ENCODE measurements at places on chromosomes 16 and 17.

DNA sequence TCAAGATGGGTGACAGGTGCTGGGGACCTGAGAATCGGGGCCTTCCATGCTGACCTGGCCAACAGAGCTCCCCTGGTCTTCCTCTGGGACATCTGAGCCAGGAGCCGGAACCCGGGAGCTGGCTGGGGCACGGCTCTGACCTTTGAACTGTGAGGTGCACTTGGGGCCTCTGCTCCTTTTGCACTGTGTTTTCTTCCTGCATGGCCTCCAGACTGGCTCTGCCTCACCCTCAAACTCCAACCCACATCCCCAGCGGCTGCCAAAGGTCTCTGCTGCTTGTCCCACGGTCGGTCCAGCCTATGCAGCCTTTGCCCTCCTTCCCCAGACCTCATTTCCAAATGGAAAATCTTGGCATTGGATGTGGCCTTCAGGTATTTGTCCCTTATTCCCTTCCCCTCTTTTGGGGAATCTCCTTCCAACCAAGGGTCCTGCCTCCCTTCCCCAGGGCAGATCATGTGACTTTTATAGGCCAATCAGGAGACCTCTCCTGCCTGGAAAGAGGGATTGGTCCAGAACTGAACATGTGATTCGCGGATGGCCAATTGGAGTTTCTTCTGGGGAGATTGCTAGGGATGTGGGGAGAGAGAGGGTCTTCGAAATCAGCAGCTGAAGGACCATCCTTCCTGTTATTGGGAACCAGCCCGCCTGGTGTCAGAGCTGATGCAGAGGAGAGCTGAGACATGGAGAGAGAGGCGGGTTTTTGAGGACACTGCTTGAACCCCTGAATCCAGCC lies 117.9 kb downstream of the CYLD start:
- no peak for DNase-seq

DNA sequence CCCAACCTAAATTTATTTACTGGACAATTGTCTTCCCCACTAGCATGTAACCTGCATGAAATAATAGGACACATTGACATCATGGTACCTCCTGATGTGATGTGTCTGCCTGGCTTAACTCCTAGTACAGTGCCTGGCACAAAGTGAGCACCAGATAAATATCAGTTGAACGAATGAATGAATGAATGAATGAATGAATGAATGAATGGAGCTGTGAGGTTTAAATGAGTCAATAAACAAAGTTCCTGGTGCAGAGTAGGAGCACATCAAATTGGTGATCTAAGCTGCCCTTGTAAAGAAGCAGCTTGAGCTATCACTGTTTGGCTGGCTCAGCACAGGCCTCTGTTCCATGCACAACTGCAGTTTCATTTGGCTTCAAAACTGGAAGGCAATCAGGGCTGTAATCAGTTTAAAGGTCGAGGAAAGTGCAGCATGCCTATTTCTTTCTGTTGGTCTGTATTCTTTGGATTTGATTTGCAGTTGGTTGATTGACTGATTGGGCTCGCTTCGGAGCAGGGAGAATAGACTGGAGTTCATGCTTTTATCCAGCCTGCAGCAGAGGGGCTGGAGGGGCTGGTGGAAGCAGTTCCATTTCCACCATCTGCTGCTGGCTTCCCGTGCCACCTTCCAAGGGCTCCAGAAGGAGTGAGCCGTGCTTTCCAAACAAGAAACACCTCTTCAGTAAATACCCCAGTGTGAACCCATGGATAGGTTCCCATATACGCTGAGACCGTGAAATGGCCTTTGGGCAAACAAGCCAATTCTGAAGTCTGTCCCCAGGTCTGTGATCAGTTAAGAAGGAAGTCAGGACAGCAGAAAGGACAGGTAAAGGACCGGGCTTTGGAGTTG lies 54.6 kb downstream of the GPRC5B start:
- no peak for DNase-seq

DNA sequence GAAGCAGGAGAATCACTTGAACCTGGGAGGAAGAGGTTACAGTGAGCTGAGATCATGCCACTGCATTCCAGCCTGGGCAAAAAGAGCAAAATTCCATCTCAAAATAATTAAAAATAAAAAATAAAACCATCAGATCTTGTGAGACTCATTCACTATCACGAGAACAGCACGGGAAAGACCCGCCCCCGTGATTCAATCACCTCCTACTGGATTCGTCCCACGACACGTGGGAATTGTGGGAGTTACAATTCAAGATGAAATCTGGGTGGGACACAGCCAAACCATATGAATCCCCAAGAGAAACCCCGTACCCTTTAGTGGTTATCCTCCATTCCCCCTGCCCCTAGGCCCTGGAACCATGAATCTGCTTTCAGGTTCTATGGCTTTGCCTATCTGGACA lies 15.4 kb upstream of the MGAT5B start:
- no peak for DNase-seq

DNA sequence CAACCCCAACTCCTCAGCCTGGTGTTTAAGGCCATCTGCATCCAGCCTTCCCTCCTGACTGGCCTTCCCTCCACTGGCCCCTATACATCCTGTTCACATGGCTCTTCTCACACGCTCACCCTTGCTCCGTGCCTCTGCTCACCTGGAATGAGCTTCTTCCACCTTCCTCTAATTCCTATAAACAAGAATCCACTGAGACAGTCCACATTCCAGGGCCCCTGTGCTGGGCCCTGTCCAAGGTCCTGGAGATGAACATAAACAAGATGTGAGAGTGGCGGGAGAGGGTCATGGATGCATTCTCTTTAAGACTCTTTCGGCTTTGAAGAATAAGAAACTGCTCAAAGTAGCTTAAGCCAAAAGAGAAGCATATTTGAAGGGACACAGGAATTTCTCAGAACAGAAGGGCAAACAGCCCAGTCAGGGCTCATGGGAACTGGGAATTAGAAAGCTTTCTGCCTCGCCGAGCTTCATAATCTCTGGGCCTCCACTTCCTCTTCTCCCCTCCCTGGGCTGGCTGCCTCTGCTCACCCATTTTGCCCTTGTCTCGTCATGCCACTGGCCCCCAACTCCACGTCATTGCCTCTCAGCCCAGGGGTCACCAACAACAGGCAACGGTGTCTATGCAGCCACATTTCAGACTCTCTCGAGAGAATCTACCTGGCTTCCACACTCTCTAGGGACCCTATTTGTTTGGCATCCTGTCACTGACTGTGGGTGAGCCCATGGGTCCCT lies 13.5 kb downstream of the SPPL2C start:
- DNase-seq: no peak

- no peak for DNase-seq
Measured at GRCh38 chr17:63766754-63767153, 6.6 kb downstream of the CCDC47 start.

DNA sequence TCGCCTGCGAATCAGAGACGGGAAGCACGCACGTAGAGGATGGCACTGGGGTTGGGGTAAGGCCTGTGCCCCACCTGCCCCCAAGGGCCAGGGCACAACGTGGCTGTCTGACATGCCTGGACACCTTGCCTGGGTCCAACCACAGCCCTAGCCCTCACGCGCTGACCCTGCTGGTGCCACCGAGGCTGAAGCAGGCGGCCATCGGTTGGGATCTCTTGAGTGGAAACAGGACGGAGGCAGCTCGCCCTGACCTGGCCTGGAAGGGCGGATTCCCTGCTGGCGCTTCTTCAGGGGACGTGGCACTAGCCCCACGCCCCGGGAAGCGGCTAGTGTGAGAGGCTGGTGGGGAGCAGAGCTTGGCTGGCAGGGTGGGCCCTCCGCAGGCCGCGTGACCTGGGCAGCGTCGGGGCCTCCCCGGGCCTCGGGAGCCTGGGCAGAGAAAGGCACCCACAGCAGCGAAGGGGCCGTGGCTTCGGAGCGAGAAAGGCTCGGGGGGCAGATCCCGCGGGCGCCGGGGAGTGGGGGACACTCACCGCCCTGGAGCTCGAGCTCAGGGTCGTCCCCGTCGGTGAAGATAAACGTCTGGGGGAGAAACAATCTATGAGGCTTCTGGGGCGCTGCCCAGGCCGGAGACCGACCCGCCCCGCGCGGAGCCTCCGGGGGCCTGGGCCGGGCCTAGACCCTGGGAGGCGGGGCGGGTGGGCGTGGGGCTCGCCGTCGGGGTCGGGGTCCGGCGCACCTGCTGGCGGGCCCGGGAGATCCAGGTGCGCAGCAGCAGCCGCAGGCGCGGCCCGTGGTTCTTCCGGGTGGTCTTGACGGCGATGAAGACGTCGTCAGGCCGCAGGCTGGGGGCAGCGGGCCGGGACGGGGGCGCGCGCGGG lies 610 bp downstream of the RFNG start:
- no peak for DNase-seq

GRCh38 chr17:57114085-57114673 lies 29.1 kb downstream of the AKAP1 start:
- peak; percentile 32 for DNase-seq

- DNase-seq: no peak
Measured at GRCh38 chr17:34892461-34893249, 68.6 kb downstream of the CCT6B start.

- DNase-seq: no peak
Measured at GRCh38 chr16:49659356-49659755, 196.6 kb downstream of the ZNF423 start.

DNA sequence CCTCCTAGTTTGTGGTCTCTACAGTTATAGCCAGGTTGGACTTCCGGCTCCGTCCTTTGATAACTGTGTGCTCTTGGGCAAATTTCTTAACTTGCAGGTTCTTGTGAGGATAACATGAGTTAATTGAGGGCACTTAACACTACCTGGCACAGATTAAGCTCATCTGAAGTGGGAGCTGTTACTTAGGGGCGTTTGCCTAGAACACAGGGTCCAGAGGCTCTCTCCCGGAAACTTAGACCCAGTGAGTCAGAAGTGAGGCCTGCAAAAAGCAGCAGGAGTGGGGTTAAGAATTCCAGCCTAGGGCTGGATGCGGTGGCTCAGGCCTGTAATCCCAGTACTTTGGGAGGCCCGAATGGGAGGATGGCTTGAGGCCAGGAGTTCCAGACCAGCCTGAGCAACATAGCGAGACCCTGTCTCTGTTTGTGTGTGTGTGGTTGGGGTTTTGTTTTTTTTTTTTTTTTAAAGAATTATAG lies 1.4 kb downstream of the MVP start:
- no peak for DNase-seq

DNA sequence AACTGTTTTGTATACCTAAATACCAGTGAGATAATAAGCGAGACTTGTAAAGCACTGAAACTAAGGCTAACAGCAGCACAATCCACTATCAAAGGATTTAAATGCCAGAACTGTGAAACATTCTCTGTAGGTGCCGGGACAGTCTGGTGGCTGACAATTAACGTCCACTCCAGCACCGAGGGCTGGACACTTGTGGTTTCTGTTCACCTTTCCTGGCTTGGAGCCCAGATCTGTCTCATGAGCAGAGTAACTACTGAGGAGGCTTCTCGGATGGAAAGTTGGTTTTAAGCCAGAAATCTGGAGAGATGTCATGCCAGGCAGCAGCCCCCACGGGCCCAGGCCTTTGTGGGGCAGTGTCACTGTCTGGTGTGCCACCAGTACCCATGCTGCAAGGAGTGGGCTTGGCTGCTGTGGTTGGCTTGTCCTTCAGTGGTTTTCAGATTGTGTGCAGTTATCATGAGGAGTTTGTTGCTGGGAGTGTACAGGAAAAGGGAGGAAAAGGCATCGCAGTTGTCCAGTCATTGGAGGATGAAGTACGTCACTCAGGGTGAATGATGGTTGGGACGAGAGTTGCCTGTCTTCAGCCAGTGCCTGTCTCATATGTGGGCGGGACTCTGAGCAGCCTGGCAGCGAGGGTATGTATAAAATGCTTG lies 35.5 kb downstream of the UBN1 start:
- no peak for DNase-seq

GRCh38 chr16:2532494-2533141 lies 1.4 kb upstream of the CEMP1 start:
- no peak for DNase-seq

DNA sequence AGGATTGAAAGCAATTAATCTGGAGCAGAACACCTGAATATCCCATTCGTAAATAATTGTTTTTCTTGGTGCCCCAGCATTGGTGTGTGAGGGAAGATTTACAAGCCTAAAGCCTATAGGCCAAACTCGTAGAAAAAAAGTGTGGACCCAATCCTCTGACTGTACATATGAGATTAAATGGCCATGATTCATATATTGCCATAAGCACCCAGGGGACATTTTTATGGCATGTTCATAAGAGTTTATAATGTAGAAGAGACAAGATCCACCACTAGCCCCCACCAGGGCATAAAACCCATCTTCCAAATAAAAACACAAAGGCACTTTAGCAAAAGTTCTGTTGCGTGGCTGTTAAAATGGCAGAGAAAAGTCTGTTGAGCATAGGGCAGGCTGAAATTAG lies 15.5 kb upstream of the SALL1 start:
- DNase-seq: no peak

GRCh38 chr16:22270525-22270924 lies 26.7 kb upstream of the POLR3E start:
- peak; percentile 5 for DNase-seq

DNA sequence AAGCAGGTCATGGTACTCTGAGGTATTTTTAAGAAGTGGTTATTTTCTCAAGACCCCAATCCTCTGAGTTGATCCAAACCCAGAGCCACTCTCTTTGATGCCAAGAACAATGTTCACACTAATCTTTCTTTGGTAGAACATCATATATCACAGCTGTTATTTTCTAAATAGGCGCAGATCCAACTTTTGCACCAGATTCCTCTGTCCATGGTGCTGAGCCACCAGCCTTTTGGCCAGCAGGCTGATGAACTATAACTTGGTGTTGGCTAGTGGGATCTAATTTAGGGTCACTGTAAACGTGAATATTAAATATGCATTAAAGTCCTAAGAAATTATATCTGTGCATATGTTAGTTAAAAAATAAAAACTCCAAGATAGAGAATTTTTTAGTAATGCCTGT lies 7.0 kb upstream of the ZKSCAN2 start:
- DNase-seq: no peak

DNA sequence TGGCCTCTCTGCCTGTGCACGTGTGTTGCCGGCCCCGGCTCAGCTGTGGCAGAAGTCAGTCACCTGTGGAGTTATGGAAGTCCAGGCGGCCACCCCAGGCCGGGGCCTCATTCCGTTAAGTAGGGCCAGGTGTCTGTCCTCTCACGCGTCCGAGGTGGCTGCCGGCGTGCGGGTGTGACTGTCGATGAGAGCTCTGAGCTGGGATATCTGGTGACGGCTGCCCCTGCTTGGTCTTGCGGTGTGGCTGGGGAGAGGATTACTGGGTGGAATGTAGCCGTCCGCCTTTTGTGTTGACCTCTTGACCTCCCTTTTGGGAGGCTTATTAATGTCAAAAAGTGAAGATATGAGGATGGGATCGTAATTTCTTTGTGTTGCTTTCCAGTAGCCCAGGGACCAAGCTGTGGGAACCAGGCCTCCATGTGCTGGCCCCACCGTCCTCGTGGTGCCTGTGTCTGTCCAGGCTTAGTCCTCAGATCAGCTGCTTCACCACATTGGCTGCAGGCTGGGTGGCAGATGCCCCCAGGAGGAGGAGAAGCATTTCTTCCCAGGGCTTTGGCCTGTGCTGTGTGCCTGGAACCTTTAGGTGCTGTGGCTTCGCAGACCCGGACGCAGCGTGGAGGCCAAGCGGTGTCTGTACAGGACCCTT lies 23.0 kb upstream of the ZNF750 start:
- no peak for DNase-seq
